ENCODE measurements at places on chromosomes 5 and 9.

DNA sequence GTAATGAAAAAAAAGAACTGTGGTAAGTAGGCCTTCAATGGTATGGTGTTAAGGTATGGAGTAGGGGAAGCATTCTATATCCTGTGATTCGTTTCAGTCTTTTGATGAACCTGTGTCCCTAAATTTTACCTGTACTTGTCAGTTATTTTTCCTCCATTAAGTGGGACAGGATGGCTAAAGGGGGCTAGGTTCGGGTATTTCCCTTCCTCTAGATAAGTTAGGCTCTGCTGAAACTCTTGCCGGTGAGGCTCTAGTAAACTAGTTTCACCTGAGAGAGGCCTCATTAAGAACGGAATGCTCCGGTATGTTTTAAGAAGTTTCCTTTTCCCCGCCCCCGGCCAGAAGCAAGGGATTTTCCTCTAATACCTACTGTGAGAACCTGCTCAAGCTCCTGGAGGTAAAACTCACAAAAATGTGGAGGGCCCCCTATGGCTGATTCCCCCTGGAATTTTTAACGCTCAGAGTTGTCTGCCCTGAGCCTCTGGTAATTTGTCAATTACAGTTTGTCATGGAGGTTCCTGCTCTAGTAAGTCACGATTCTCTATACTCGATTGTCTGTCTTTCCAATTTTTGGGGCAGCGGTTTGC, 87.7 kb downstream of the MACIR start:
- DNase-seq = no peak

DNA sequence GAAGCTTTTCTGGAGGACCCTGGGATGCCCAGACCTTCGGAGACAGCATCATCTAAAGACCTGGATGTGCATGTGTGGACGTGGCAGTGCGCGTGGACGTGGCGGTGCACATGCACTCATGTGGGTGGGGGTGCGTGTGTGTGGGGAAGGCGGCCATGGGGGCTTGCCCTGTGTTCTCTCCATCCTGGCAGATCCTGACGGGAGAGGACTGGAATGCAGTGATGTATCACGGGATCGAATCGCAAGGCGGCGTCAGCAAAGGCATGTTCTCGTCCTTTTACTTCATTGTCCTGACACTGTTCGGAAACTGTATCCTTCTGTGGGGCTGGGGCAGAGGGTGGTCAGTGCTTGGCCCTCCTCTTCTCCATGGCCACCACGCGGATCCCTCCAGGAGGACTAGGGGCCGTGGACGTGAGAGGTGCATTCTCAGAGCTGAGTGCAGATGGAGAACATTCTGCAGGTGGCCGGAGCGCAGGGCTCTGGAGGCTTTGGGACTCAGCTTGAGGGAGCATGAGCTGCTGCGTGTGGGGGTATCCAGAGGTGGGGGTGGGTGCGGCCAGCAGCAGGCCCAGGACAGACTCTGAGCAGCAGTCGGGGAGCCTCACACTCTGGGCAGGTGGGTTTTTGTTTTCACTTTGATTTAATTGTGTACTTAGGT, 129.1 kb downstream of the CACNA1B start:
- no peak for DNase-seq

GRCh38 chr5:123422433-123423277, 548 bp downstream of the CEP120 start:
- peak; percentile 14 for DNase-seq

- no peak for DNase-seq
Measured at GRCh38 chr5:138491284-138491648, 26.0 kb downstream of the EGR1 start.

- no peak for DNase-seq
Measured at GRCh38 chr9:115234094-115234493, 116.1 kb upstream of the TNC start.

DNA sequence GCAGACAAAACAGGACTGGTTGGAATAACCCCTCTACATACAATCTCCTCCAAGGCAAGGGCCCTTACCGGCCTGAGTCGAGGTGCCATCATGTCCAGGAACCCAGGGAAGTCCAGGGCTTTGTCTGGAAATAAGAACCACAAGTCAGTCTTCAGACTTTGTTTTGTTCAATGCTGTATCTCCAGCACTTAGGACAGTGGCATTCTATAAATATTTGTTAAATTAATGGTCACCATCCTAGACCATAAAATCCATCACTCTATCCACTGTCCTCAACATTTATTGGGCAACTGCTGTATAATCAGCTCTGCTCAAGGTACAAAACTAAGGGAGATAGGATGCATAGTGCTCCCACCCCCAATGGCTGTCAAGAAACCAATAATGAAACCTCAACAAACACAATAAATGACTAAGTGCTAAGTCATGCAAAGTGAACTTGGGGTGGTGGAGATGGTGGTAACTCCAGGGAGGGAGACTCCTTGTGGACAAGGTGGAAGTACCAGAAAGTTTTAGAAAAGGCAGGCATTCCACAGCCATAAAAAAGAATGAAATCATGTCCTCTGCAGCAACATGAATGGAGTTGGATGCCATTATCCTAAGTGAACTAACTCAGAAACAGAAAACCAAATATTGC, 5.0 kb downstream of the RELL2 start:
- DNase-seq = no peak

DNA sequence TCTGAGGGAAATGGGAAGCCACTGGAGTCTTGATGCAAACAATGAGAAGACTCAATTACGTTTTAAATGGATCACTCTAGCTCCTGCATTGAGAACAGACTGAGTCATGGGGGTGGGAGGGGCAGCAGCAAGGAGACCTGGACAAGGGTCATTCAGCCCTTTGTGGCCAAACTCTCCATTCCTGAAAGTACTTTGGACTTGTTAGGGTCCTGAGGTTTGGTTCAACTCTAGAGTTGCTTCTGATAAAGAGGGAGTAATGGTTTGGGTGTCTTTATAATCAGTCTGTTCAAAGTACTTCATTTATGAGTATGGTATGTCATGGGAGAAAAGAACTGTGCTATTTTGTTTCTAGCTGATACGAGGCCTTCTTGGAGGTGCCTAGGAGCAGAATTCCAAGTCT, 67.7 kb upstream of the SMIM32 start:
- DNase-seq = no peak

Data from T-cell (primary cell).